ENCODE measurements at places on chromosomes 7 and 10.

- DNase-seq, result no peak
Measured at GRCh38 chr10:86346799-86347665, 19.6 kb downstream of the GRID1 start.

GRCh38 chr10:62025901-62026879, 124.7 kb downstream of the ARID5B start:
- DNase-seq, result no peak

DNA sequence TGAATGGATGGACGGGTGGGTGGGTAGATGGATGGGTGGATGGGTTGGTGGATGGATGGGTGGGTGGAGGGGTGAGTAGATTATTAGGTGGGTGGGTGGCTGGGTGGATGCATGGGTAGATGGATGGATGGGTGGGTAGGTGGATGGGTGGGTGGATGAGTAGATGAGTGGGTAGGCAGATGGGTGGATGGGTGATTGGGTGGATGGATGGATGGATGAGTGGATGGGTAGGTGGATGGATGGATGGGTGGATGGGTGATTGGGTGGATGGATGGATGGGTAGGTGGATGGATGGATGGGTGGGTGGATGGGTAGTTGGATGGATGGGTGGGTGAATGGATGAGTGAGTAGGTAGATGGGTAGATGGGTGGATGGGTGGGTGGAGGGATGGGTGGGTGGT, 59.6 kb upstream of the ADGRA1 start:
- DNase-seq, result no peak

GRCh38 chr10:73956476-73957359, 41.2 kb upstream of the VCL start:
- DNase-seq, result peak; percentile 95

GRCh38 chr7:114217026-114217806, 197.4 kb upstream of the FOXP2 start:
- DNase-seq, result no peak

- no peak for DNase-seq
Measured at GRCh38 chr10:36538953-36539586, 586.3 kb upstream of the ANKRD30A start.

- DNase-seq, result no peak
Measured at GRCh38 chr7:77362905-77363304, 53.2 kb downstream of the GSAP start.

DNA sequence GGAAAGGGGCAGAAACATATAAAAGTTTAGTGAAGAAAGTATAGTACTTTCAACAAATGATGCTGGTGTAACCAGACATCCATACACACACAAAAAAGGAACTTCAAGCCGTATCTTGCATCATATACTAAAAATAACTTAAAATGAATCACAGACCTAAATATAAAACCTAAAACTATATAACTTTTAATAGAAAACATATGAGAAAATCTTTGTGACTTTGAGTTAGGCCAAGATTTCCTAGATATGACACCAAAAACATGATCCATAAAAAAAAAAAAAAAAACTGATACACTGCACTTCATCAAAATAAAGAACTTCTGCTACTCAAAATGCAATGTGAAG, 40.9 kb downstream of the NUDCD3 start:
- DNase-seq, result no peak

- no peak for DNase-seq
Measured at GRCh38 chr10:127905001-127905847, 1.7 kb upstream of the PTPRE start.

- no peak for DNase-seq
Measured at GRCh38 chr10:20898866-20899535, 1.9 kb upstream of the NEBL start.

- no peak for DNase-seq
Measured at GRCh38 chr10:131854579-131855335, 46.1 kb upstream of the PPP2R2D start.

DNA sequence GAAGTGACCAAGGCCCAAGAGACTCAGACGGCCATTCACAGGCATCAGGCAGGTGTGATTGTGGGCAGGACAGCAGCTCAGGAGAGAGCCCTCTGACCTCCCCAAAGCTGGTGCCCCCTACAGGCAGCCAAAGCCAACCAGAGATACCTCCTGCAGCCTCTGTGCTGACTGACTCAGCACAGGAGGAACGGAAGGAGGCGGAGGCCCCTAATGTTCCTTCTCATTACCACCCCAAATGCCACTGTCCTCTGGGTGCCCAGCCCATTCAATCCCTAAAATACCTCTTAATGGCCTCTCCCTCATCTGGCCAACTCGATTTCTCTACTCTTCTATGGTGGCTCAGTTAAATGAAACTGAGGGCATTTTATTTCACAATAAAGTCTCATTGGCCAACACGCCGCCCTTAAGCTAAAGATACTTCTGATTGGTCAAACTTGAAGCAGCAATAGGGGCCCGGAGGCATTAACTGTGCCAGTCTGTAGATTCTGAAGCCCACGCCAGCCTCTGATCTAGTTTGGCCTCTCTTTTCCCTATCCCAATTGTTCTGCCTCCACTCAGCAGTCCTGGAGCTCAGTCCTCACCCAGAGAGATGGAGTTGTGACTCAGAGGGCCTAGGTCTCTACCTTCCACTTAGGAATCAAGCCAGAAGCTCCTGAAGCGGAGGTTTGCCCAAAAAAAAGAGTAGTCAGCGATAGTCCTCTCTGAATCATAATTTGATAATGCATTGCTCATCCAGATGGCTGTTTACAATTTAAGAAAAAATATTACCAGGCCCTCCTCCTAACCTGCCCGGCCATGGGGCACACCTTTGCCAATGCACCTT, 1.2 kb downstream of the CYREN start:
- DNase-seq, result no peak

DNA sequence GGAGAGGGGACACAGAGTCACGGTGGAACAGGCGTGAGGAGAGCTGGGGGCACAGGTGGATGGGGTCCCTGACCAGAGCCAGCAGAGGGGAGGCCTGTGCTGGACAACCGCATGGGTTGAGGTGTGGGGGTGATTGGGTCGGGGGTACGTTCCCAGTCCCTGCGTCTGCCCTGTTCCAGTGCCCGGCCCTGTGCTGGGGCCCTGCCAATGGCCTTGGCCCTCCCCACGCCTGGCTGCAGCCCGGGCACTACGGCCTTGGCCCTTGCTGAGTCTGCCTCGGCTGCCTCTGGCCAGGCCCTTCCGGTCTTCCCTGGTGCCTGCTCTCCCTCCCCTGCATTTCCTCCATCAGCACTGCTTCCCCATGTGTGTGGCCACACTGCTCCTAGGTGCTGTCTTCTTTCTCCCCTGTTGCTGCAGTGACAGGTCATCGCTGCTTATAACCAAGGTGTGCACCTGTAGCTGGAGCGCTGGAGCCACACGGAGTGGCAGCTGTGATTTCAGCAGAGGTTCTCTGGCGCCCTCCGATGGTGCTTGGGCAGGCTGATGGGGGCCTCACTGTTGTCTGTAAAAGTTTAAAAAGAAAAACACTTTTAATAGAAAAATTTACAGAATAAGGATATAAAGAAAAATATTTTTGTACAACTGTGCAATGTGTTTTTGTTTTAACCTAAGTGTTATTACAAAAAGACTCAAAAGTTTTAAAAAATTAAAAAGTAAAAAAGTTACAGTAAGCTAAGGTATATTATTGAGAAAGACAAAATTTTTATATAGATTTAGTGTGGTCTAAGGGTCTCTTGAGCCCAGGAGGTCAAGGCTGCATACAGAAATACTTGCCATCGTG, 45.2 kb upstream of the BHLHA15 start:
- peak; percentile 8 for DNase-seq

- no peak for DNase-seq
Measured at GRCh38 chr10:60374836-60375235, 14.8 kb downstream of the ANK3 start.

- DNase-seq, result no peak
Measured at GRCh38 chr10:59668096-59668495, 41.6 kb downstream of the SLC16A9 start.

DNA sequence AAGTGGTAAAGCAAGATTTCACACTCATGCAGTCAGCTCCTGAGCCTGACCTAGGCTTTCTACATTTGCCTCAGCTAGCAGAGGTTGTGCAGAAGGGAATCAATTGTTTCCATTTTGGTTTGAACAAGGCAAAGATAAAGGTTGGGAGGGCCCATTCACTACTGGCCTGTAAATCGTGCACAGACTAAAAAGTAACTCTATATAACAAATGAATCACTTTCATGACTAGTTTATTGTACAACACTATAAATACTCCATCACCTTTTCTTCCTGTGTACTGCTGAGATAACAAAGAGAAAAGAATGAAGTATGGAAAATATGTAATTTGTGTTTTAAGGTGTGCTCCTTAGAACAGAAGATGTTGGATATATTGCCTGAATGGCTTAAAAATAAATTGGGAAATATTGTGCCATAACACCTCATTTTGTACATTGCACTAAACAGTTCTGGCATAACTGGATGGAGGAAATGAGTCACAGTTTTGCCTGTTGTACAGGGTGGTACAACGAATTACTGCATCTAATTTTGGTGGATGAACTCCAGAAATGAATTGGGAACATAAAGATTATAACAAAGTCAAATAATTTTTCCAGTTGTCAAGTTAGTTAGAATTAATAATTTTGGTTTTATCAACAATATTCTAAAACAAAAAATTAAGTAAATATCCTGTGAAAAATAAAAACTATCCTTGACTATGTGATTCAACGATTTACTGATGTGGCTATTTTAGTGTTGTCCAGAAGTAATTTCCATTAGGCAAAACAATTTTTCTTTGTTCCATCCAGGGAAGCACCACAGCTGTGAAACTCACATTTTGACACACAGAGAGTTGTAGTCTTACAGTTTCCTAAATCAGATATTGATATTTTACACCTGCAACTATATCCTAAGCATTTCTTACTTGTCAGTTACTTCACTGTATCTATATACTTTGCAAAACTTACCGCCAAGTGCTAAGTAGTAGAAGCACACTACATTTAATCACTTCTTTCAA, 18.0 kb downstream of the SEMA3C start:
- no peak for DNase-seq

GRCh38 chr7:3005257-3005656, 38.4 kb downstream of the CARD11 start:
- no peak for DNase-seq

DNA sequence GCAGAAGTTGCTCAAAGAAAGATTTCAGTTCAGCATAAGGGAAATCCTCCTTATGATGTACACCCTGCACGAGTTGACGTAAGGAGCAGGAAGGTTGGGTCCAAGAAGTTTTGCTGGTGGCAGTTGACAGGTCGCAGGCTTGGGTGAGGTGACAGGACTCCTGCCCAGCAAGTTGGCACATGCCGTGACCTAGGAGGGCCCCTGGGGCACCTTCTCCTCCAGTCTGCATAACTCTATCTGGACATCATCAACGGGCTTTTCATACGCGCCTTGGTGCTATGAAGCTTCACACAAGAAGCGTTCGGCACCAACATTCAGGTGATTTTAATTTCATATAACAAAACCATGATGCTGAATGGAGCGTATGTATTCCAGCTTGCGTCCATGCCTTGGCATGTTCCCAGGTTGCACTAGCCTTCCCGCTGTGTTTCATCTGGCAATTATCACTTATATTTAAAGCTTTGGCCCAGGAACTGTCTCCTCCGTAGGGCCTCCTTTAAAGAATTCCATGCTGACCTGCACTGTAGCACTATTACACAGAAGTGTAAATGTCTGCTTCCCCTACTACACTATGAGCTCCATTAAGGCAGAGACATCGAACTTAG, 651.6 kb upstream of the FOXK1 start:
- DNase-seq, result no peak

DNA sequence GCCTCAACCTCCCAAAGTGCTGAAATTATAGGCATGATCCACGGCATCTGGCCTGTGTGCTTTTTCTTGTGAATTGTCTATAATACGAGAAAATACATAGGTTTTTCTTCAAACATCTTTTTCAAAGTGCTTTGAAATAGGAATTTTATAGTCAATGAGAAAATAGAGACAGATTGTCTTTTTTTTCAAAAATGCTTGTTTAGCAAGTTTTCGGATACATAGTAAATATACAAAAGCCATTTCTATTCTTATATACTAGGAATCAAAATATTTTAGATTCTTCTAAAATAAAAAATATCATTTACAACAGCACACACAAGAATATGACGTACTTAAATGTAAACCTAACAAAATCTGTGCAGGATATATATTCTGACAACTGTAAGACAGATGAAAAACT, 1.6 kb upstream of the LYZL2 start:
- no peak for DNase-seq

GRCh38 chr10:115432188-115432819, 339.1 kb downstream of the ATRNL1 start:
- DNase-seq, result no peak

DNA sequence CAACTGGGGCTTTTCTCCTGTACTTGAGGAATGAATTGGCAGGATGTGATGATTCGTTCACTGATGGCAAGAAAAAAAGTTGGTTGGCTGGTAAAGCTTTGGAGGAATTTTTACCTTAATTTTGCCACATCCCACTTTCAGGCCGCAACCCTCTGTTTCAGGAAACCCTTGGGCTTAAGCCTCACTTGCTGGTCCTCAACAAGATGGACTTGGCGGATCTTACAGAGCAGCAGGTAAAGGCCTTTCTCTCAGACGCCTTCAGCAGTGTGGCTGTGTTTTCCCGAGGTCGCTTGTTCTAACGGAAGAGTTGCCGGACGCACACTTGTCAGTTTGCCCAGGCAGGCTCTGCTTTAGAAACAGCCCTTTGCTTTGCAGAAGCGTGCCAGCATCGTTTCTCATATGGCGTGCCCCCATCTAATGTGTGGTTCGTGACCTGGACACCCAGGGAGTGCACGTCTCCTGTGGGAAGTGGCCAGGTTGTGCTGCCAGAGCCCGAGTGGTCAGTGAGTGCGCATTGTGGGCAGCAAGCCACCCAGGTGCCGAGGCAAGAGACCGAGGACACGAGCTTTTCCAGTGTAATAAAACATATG, 2.2 kb downstream of the MTG1 start:
- DNase-seq, result no peak

- DNase-seq, result no peak
Measured at GRCh38 chr10:79547973-79548372, 12.2 kb downstream of the SFTPA2 start.

DNA sequence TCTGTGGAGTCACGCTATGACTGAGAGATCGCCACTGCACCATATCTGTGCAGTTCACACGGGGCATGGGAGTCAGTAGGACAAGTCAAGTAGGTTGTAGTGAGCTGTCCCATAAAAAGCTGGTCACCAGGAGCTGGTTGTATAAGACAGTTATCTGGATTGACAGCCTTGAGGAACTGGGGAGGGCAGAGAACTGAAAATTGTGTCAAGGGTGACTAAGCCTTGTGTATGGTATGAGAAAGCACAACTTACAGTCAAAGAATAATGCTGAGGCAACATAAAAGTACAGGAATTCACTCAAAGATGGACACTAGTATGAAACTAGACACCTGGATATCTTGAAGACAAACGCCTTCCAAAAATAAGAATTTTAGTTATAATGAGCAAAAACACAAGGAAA, 564.9 kb downstream of the POM121L12 start:
- no peak for DNase-seq

DNA sequence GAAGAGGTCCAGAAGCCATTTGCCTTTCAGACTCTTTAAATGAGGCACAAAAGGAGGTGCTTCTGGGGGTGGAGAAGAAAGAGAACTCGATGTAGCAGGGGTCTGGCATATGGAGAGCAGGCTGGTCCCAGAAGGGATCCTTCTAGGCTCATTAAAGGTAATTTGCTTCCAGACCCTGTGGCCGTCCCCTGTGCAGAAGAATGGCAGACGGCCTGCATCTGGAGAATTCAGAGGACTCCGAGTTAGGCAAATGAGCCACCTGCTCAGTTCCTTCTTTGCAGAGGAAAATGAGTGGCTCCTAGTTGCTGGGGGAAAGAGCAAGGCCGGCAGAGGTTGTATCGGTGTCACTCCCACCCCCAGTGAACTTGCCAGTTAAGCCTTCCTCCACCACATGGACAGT, 73.8 kb upstream of the FAM180A start:
- DNase-seq, result no peak

Data from bone marrow (tissue), 2 donors.